ENCODE measurements at places on chromosomes 11 and 22. TPM values are rescaled to one million over a fixed set of nuclear protein-coding genes. Genes with fewer than 3 reads are reported as not detected.

The C11orf87 gene
- not detected for total RNA-seq

The EMID1 gene
- total RNA-seq: under 0.01 TPM

The SLC3A2 gene
- 117 TPM for total RNA-seq

The CCDC90B gene
- 58.3 TPM for total RNA-seq

The PITPNB gene
- 23.2 TPM for total RNA-seq
